ENCODE measurements at places on chromosomes 11 and 22. TPM values are rescaled to one million over a fixed set of nuclear protein-coding genes. Genes with fewer than 3 reads are reported as not detected.
A peak's percentile ranks its signal among the peaks of the same experiment; 100 is the strongest.

DNA sequence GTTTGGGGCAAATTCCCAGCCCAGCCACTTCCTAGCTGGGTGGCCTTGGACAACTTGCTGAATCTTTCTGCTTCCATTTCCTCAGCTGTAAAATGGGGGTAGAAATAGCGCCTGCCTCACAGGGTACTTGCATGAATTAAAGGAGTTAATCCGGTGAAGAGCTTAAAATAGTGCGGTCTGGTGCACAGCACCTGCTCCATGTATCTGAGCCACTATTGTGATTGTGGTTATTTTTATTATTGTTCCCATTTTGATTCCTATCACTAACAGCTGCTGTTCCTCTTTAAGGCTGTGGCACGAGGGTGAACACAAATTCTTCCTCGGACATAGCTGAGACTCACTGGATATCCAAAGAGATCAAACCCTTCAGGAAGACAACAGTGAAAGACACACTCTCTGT, 46.9 kb upstream of the TP53I11 start:
- H3K36me3 ChIP-seq, result no peaks in the 10 kb centered on the region
- no peak for DNase-seq
- no peak overlapping the region for H3K4me3 ChIP-seq
- H3K27ac ChIP-seq, result no peak overlapping the region

DNA sequence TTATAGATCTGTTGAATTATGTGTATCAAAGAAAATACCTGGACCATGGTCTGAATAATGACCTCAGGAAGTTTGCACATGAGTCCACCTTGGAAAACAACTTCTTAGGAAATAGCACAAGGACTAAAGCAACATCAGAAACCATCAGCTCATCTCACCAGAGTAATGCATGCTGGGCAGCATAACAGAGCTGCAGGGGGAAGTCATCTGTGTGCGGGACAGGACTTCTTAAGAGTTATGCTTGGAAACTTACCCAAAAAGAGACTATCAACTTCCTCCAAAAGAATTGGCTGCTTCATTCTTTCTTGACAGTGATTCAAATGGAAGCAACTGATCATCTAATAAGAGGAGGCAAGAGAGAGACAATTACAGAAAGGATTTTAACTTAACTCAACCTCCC, 2.5 kb downstream of the OR56B4 start:
- H3K36me3 ChIP-seq, result no peaks in the 10 kb centered on the region
- DNase-seq, result no peak
- no peak overlapping the region for H3K27ac ChIP-seq
- H3K4me1 ChIP-seq, result no peaks in the 10 kb centered on the region

The TMPRSS13 gene
- 0.47 TPM for polyA plus RNA-seq

The FOLH1 gene
- not detected for polyA plus RNA-seq

- H3K27ac ChIP-seq, result peak within 1 kb of the TSS; percentile 31
- peak within 1 kb of the TSS; percentile 54 for H3K4me3 ChIP-seq
- no peaks in the 10 kb centered on the region for H3K27me3 ChIP-seq
- DNase-seq, result peak; percentile 48
Observed at GRCh38 chr11:129815596-129816461, at the start of gene TMEM45B. TMEM45B (plus strand) TSS chr11:129815848; CDS start chr11:129852483, 36,635 bp downstream.

DNA sequence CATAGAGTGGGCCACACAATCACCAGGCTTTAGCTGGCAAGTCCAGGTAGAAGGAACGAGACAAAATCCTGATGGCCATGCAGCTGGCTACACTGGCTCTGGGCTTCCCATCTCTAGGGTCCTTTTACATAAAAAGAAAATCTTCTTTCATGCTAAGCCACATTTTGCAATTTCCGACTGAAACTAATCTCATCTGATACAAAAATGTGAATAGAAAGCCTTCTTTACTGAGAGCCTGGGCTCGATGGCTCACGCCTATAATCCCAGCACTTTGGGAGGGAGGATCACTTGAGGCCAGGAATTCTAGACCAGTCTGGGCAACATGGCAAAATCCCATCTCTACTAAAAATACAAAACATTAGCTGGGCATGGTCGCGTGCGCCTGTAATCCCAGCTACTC, 67.2 kb downstream of the MICAL3 start:
- H3K4me1 ChIP-seq, result no peaks in the 10 kb centered on the region
- no peaks in the 10 kb centered on the region for H3K27me3 ChIP-seq
- H3K27ac ChIP-seq, result no peak overlapping the region
- no peaks in the 10 kb centered on the region for H3K36me3 ChIP-seq

DNA sequence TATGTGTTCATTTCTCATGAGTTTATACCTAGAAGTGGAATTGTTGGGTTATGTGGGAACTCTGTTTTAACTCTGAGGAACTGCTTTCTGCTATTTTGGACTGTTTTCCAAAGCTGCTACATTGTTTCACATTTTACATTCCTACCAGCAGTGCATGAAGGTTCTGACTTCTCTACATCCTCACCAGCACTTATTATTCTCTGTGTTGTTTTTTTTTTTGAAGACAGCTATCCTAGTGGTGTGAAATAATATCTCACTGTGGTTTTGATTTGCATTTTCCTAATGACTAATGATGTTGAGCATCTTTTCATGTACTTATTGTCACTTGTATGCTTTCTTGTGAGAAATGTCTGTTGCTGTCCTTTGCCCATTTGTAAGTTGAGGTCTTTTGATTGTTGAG, 169.9 kb downstream of the COMMD9 start:
- H3K4me3 ChIP-seq, result no peak overlapping the region
- no peaks in the 10 kb centered on the region for H3K4me1 ChIP-seq
- DNase-seq, result no peak
- H3K27me3 ChIP-seq, result no peaks in the 10 kb centered on the region
- H3K36me3 ChIP-seq, result no peaks in the 10 kb centered on the region

GRCh38 chr22:20324139-20324516, 4.3 kb upstream of the DGCR6L start:
- H3K36me3 ChIP-seq, result no peaks in the 10 kb centered on the region
- peak overlapping the region; percentile 35 for H3K27ac ChIP-seq
- no peak overlapping the region for H3K4me3 ChIP-seq

DNA sequence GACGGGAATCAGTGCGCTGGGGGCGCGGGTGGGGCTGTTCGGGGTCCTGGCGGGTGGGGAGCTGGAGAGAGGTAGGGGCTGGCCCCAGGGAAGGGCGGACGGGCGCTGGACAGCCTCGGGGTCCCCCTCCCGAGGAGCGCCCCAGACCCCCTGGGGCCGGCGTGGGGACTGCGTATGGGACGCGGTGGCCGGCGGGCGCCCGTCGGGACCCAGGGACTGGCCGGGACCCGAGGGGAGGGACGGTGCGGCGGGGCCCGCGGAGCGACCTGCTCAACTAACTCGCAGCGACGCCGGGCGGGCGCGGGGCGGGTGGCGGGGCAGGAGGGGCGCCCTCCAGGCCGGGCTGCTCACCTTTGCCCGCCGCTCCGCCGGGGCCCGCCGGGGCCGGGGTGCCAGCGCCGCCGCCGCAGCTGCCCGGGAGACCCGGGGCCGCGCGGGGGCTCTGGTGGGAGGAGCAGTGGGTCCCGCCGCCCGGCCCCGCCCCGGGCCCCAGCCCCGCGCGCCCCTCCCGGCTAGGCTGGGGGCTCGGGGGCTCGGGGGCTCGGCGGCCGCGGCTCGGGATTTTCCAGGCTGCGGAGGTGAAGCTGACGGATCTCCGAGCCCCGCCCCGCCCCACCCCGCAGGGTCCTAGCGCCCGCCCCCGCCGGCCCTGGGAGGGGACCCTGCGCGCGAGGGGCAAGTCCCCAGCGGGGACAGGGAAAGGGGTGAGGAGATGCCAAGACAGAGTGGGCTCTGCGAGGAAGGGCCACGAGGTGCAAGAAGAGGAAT, 12.3 kb downstream of the STARD10 start:
- H3K4me3 ChIP-seq, result peak overlapping the region; percentile 52
- peak; percentile 45 for DNase-seq
- no peaks in the 10 kb centered on the region for H3K27me3 ChIP-seq
- H3K36me3 ChIP-seq, result no peaks in the 10 kb centered on the region
- peaks cover 7% of the 10 kb centered on the region for H3K4me1 ChIP-seq
- H3K27ac ChIP-seq, result peak overlapping the region; percentile 71

DNA sequence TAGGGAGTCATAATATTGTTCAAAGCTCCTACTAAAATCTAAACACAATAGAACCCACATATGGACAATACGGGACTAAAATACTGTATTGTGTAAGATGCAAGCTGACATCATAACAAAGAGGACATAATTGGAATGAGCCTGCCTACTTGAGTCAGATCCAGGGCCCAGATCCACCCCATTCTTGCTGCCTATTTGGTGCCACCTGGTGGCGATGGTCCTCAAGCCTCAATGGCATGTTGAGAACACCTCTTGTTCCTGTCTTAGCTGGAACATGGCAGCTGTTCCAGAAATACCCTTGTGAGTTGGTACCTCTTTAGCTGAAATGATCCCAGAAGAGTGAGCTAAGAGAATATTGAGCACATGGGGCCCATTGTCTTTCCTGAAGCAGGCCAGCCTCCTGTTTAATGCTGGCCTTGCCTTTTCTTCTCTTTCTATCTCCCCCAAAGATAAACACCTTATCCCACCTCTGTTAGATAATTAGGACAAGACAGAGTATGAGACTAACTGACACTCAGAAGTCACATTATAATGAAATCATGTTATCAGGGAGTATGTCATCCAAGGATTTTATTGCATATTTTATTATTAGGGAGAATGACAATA, 680.9 kb upstream of the ANO5 start:
- no peak overlapping the region for H3K4me3 ChIP-seq
- no peaks in the 10 kb centered on the region for H3K36me3 ChIP-seq
- H3K27me3 ChIP-seq, result no peaks in the 10 kb centered on the region
- no peak overlapping the region for H3K27ac ChIP-seq
- no peak for DNase-seq

The OR52A1 gene
- polyA plus RNA-seq, result not detected

The APOL6 gene
- polyA plus RNA-seq, result 22.5 TPM

GRCh38 chr22:19497245-19497644, 17.5 kb downstream of the CDC45 start:
- H3K4me3 ChIP-seq, result no peak overlapping the region
- DNase-seq, result no peak
- peaks cover 9% of the 10 kb centered on the region for H3K4me1 ChIP-seq
- no peaks in the 10 kb centered on the region for H3K36me3 ChIP-seq
- H3K27ac ChIP-seq, result no peak overlapping the region

The PAX6 gene
- not detected for polyA plus RNA-seq

The TMEM25 gene
- 30.9 TPM for polyA plus RNA-seq

DNA sequence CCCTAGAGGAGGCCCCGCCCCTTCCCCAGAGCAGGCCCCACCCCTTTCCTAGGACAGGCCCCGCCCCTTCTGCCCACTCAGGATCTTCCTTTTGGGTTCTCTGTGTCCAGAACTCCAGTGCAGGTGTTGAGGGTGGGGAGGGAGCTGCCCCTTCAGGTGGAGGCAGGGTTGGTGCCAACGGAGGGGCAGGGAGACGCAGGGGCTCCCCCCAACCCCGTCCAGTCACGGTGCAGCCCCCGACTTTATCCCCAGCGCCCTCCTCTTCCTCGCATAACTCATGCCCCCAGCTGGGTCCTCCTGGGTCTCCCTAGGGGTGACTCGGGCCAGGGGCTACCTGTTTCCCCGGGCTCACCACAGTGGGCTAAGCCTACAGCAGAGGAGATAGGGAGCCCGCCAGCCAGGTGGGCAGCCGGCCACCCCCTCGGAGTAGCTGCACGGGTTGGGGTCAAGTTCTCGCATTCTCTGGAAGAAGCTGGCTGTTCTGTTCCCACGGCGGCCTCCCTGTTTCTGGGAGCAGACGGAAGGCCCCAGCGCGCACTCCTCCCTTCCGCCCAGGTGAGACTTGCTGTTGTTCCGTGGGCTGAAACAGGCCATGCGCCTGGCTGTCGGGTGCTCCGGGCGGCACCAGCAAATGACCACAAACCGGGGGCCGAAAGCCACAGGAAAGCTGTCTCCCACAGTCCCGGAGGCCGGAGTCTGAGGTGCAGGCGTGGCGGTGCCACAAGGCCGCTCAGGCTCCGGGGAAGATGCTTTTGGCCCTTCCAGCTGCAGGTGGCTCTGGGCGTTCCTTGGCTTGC, 38.9 kb downstream of the MUC2 start:
- DNase-seq, result no peak
- H3K36me3 ChIP-seq, result no peaks in the 10 kb centered on the region
- no peaks in the 10 kb centered on the region for H3K27me3 ChIP-seq
- H3K4me3 ChIP-seq, result no peak overlapping the region
- H3K4me1 ChIP-seq, result no peaks in the 10 kb centered on the region
- H3K27ac ChIP-seq, result no peak overlapping the region

The SPTBN2 gene
- polyA plus RNA-seq, result not detected

The C11orf86 gene
- polyA plus RNA-seq, result not detected

The KRTAP5-9 gene
- not detected for polyA plus RNA-seq

- no peak for DNase-seq
- H3K36me3 ChIP-seq, result no peaks in the 10 kb centered on the region
- no peak overlapping the region for H3K4me3 ChIP-seq
- no peaks in the 10 kb centered on the region for H3K27me3 ChIP-seq
Observed at GRCh38 chr11:65766535-65766934, 14.2 kb downstream of the AP5B1 start.

GRCh38 chr11:63775191-63775590, 6.6 kb upstream of the ZFTA start:
- no peak overlapping the region for H3K4me3 ChIP-seq
- no peak overlapping the region for H3K27ac ChIP-seq
- H3K36me3 ChIP-seq, result no peaks in the 10 kb centered on the region
- H3K4me1 ChIP-seq, result no peaks in the 10 kb centered on the region
- no peak for DNase-seq
- H3K27me3 ChIP-seq, result peaks cover 2% of the 10 kb centered on the region

- H3K4me3 ChIP-seq, result no peak overlapping the region
- no peak overlapping the region for H3K27ac ChIP-seq
- DNase-seq, result no peak
- no peaks in the 10 kb centered on the region for H3K27me3 ChIP-seq
Observed at GRCh38 chr22:39350757-39351688, 1.2 kb downstream of the SYNGR1 start.

GRCh38 chr11:27246925-27247324, 116.1 kb downstream of the CCDC34 start:
- H3K36me3 ChIP-seq, result no peaks in the 10 kb centered on the region
- H3K27ac ChIP-seq, result no peak overlapping the region
- DNase-seq, result no peak
- no peaks in the 10 kb centered on the region for H3K4me1 ChIP-seq
- no peaks in the 10 kb centered on the region for H3K27me3 ChIP-seq

The TMEM86A gene
- 0.69 TPM for polyA plus RNA-seq

DNA sequence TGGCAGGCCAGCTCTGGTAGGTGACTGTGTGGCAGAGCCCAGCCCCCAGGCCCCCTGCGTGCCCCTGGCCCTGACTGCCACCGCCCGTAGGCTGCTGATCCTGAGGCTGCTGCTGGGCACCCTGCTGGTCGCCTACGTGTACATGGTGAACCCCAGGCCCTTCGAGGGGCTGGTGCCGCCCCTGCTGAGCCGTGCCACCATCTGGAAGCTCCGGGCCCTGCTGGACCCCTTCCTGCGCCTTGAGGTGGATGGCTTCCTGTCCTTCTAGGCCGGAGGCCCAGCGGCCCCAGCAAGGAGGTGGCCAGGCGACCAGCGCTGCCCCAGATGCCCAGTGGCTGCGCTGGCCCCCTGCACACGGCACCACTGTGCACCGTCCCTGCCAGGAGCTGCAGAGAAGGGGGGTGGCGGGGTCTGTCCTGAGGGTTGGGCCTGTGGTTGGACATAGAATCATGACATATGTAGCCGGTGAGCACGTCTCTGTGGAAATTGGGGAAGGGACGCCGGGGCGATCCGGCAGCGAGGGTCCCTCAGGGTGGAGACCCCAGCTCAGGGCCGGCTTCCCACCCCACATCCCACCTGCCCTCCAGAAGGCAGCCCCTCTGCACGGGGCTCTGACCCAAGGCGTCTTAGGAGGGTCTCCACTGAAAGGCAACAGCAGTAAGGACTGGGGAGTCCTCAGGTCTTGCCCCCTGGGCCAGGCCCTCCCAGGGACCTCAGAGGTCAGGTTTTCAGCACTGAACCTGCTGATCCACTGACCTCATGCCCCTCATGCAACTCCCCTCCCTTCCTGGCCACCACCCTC, 185.4 kb downstream of the IGLL1 start:
- no peak for DNase-seq
- no peaks in the 10 kb centered on the region for H3K4me1 ChIP-seq
- H3K27ac ChIP-seq, result no peak overlapping the region
- no peak overlapping the region for H3K4me3 ChIP-seq
- H3K36me3 ChIP-seq, result no peaks in the 10 kb centered on the region
- no peaks in the 10 kb centered on the region for H3K27me3 ChIP-seq

The CASP1 gene
- 70.3 TPM for polyA plus RNA-seq
